M059J (cell line): ENCODE measurements at places on chromosomes 11 and 22. TPM values are rescaled to one million over a fixed set of nuclear protein-coding genes. Genes with fewer than 3 reads are reported as not detected.
A peak's percentile ranks its signal among the peaks of the same experiment; 100 is the strongest.

SMIM35 gene
- total RNA-seq, result not detected in 2 replicates

OR51Q1 gene
- not detected in 2 replicates for total RNA-seq

DNA sequence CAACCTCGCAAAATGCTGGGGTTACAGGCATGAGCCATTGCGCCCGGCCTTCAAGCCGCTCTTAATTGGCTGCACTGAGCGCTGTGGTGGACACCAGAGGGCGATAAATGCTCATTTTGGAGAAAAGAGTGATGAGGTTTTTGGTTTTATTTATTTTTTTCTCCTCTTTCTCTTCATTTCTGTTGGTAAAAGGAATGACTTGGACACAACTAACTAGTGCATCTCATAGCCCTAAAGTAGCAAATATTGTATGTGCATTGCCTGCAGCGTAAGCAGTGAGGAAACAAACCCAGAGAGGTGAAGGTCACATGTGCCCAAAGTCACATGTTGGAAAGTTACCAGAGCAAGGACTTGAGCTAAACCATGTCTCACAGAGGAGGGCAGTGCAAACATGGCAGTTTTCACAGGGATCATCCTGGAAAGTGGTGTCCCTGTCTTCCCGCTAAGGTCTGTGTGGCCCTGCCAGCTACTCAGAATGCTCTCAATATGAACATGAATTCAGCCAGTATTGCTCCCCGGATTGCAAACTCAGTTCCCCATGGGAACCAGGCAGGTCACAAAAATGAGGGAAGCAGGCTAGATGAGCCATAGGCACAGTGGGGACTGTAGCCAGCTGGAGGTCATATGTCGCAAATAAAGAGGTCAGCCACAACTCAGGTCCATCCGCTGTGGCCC, 8.6 kb upstream of the CD82 start:
- DNase-seq, result peak; percentile 69

DNA sequence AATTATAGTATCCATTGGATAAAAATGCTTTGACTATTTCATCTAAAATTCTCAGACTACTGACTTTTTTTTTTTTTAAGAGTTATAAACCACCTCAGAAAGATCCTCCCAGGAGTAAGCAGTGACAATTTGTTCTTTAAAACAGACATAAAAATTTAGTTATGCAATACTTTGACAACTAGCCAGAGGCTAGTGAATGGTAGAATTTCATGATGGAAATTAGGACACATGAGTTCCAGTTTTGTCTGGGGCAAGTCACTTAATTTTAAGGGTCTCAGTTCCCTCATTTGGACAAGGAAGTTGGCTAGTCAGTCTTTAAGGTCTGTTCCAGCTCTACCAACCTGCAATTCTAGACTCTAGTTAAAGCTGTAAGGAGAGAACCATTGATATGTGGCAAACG, 2.9 kb downstream of the IL18 start:
- no peak for DNase-seq

DNA sequence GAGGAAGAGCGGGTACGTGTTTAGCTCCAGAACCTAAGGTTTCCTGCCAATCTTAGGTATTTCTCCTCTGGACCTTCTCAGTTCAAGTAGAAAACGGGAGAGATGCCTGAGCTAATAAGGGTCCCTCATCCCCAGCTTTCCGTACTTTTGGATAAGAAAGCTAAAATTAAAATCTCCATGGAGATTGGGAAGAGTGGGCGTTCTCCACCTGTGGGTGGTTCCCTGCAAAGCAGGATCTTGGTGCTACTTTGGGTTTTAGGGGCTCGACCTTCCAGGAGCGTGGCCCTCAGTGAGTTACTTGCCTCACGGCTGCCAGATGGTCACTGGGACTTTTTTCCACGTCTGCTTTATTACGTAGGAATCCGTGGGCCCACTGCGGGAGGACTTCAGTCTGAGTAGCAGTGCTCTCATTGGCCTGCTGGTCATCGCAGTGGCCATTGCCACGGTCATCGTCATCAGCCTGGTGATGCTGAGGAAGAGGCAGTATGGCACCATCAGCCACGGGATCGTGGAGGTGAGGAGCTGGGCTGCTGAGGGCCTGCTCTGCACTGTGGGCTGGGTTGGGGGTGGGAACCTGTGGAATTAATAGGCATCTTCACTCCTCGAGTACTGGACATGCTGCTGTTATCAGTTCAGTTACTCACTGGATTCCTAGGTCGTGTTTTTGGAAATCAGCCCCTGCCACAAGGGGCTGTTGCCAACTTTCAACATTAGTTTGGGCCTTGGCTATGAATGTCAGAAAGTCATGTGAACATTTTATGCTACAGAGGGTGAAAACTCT, 17.8 kb upstream of the ST14 start:
- DNase-seq, result no peak

SERGEF gene
- total RNA-seq, result 28.5 and 32.2 TPM in 2 replicates

- no peak for DNase-seq
These were observed 1088.9 kb upstream of the TENM4 start for GRCh38 chr11:80529726-80530125.

DNA sequence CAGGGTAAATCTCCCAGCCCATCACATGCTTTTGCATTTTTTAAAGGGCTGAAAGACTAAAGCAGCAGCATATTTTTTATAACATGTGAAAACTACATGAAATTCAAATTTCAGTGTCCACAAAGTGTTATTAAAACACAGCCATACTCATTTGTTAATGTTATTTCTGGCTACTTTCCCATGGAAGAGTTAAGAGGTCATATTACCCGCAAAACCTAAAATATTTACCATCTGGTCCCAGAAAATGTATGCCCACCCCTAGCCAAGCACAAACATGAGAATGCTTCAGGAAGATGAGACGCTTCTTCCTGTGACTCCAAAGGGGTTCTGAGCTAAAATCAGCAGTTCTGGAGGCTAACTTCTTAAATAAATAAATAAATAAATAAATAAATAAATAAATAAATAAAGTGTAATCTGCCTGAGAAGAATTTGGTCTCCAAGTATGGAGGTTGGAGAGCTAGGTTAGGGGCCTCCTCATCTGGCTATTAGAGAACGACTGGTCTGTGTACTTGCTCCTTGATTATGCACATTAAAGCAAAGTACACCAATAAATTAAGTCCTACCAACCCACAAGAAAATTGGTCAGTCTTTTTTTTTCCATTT, 9.7 kb downstream of the IMMP1L start:
- no peak for DNase-seq

- DNase-seq, result peak; percentile 34
These were observed 25.8 kb upstream of the NUCB2 start for GRCh38 chr11:17250561-17251350.

- DNase-seq, result no peak
These were observed 39.8 kb upstream of the NNMT start for GRCh38 chr11:114256176-114256966.

OR5B21 gene
- total RNA-seq, result not detected in 2 replicates

- peak; percentile 90 for DNase-seq
These were observed 289.2 kb downstream of the MN1 start for GRCh38 chr22:27512283-27512761.

DNA sequence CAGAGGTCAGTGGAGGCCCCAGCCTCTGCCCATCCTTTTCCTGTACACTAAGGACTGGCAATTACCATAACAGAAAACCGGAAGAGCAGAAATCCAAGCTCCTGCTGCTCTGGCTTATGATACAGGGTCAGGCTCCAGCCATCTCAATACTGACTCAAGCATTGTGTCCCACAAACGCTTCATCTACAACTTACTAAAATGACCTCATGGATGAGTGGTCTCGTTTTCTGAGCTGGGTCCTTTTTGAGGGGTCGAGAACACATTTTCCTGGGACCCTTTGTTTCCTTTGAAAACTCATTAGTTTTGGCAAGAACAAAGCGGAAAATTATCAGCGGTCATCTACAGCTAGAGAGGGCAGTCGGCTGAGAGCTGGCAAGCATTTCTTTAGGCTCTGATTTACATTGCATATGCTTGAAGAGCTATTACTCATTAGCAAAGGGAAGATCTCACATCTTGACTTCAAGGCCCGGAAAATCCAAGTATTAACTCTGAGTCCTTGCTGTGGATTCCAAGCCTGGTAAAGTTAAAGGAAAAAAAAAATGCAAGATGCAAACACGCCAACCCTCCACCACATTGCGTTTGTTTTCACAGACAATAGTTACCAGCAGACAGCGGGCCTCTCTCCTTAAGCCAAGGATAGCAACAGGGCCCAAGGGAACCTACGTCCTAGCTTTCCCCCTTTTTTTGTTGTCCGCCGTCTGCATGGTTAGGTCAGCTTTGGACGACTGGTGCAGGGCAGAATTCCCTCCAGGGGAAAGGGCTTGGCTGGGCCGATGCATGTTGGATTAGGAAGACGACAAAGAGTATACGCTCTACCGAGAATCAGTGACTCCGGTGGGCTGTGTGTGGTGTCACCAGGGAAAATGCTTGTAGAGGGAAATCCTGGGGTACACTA, 1.8 kb downstream of the TESMIN start:
- peak; percentile 10 for DNase-seq

DNA sequence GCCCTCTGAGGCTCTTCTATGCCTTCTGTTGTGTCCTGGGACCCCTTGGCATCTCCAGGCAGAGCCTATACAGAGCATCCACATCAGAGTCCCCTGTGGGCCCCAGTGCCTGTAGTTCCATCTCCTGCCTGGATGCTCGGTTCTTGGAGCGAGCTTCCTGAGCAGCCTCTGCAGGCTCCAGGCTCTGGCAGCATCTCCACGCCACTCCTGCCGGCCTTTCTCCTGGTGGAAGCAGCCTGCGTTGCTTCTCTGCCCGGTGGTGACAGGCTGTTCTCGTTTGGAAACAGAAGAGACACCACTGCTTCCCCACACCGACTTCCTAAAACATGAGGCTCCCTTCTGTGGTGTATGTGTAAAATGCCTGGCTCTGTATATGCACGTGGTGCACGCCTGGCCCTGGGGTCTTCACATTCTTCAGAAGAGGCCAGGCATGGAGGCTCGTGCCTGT, 52.8 kb downstream of the BCR start:
- no peak for DNase-seq

DNA sequence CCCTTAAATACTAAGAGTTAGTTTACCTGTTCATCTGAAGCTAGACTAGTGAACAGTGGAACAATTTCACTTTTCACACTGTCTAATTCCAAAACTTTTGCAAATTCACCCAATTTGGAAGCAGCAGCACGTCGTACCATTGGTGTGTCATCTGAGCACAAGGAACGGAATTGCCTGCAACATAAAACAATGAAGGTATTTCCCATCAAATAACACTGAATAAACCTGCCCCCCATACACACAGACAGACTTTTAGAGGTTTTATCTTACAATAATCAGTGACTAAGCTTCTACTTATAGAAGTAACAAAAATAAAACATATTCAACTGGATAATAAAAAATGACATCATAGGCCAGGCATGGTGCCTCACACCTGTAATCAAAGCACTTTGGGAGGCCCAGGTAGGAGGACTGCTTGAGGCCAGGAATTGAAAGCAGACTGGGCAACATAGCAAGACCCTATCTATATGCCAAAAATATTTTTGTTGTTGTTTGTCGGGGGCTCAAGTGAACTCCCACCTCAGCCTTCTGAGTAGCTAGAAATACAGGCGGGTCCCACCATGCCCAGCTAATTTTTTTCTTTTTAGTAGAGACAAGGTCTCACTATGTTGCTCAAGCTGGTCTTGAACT, 6.3 kb downstream of the PPP2R1B start:
- DNase-seq, result no peak

GLYAT gene
- total RNA-seq, result not detected in 2 replicates

NCR3LG1 gene
- 0.49 and 0.52 TPM in 2 replicates for total RNA-seq

DNA sequence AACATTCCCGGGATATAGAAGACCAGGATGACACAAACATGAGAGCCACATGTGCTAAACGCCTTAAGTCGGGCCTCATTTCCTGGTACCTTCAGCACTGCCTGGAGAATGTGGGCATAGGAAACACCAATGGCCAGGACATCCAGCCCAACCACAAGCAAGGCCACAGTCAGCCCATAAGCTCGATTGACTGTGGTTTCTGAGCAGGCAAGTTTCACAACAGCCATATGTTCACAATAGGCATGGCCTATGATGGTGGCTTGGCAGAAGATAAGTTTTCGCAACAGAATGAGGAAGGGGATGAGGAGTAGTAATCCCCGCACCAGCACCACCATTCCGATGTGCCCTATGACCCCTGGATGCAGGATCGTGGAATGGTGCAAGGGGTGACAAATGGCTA, 26.9 kb upstream of the OR56A1 start:
- DNase-seq, result no peak

- DNase-seq, result peak; percentile 27
These were observed 8.9 kb downstream of the SULT4A1 start for GRCh38 chr22:43853328-43853931.

DNA sequence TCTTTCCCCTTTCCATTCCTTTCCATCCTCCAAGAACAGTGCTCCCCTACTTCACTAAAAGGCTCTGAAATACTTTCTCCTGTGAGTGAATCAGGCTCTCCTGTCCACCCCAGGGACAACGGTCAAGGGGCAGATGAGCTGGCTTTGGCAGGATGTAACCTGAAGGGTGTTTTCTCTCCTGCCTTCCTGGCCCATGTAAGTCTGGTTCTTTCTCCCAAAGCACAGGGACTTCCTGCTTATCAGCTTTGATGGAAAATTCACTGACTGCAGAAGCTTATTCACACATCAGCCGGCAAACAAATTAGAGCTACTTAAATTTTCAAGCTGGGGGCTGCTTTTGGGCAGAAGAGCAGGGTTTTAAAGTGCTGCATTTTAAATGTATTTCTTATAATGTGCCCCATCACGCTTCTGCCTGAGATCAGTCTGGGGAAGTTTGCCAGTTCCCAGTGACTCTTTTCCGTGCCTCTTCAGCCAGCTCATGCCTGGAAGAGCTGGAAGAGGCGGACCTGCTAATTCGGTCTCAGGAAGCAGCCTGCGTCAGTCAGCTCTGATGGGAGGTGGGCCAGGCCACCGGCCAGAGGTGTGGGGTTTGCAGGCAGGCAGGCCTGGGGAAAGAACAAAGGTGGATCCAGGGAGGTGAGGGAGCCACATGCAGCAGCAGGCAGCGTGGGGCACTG, 140.4 kb upstream of the TBCEL start:
- peak; percentile 34 for DNase-seq

DNA sequence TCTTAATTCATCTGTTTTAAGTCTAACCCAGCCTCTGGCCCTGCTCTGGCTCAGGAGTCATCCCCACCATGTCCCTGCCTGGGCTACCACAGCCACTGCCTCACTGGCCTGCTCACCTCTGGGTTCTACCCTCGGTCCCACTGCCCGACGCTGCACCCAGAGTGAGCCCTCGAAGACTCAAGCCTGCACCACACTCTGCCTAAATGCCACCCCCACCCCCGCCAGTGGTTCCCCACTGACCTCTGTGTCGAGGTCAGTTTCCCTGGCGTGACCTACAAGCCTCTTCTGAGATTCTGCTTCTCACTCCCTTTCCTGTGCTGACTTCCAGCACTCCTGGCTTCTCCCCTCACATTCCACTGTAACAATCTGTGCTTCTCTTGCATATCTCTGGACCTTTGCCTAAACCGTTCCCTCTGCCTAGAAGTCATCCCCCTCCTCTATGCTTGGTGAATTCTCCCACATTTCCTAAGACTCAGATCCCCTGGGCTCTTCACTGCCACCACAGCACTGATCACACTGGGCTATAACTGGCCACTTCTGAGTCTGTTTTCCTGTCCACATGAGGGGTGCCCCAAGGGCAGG, 12.5 kb upstream of the PDE2A start:
- no peak for DNase-seq

DTX4 gene
- 0.37 and 0.39 TPM in 2 replicates for total RNA-seq

- no peak for DNase-seq
These were observed 96.1 kb downstream of the SYT9 start for GRCh38 chr11:7347611-7348431.
